ENCODE measurements at places on chromosomes 12 and 14. TPM values are rescaled to one million over a fixed set of nuclear protein-coding genes. Genes with fewer than 3 reads are reported as not detected.

ALG10B gene
- 6.1 TPM for total RNA-seq

SOX5 gene
- total RNA-seq: 21.2 TPM

GLIPR1L2 gene
- 2.0 TPM for total RNA-seq

MSI1 gene
- 30.9 TPM for total RNA-seq

OTX2 gene
- total RNA-seq: 0.34 TPM
